Esophagus squamous epithelium (tissue), 5 donors: ENCODE measurements at places on chromosomes 13 and 19. TPM values are rescaled to one million over a fixed set of nuclear protein-coding genes. Genes with fewer than 3 reads are reported as not detected.

- H3K27ac ChIP-seq: no peak overlapping the region
- no peaks in the 10 kb centered on the region for H3K27me3 ChIP-seq
- H3K4me3 ChIP-seq: no peak overlapping the region
- no peaks in the 10 kb centered on the region for H3K4me1 ChIP-seq
These were observed 141.2 kb downstream of the SPRY2 start for GRCh38 chr13:80199585-80200292.

DNA sequence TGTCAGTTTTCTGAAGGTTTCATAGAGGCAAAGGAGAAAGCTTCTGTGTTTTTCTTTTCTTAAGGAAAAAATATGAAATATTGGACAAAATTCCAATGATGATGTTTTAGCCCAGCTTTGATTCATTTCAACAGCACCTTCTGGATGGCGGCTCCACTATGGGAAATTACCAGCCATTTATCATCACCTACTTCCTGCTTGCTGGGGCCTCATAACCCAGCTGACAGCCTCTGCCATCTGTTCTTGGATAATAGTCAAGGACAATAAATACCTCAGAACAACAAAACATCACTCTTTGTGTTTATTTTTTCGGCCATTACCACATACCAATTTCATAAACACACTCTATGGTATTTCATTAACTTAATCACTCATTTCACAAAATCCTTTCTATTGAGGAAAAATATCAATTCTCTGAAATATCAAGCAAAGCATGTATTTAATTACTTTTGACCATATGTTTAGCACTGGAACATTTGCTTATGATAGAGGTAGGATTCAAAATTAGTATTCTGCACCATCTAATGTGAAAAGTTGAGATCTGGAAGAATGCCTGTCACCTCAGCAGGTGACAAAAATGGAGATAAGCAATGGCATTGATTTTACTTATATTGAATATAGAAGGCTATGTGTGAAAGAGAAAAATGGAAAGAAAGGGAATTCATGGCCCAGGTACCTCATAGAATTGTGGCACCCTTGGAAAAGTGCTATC, 629.7 kb downstream of the LIG4 start:
- no peaks in the 10 kb centered on the region for H3K27me3 ChIP-seq
- no peaks in the 10 kb centered on the region for H3K4me1 ChIP-seq
- no peak for DNase-seq
- no peaks in the 10 kb centered on the region for H3K36me3 ChIP-seq
- H3K4me3 ChIP-seq: no peak overlapping the region
- H3K27ac ChIP-seq: no peak overlapping the region

- peaks cover 5% of the 10 kb centered on the region for H3K4me1 ChIP-seq
- H3K4me3 ChIP-seq: no peak overlapping the region
- DNase-seq: no peak
- no peak overlapping the region for H3K27ac ChIP-seq
- H3K36me3 ChIP-seq: no peaks in the 10 kb centered on the region
These were observed 63.4 kb upstream of the LRCH1 start for GRCh38 chr13:46489586-46490023.

- DNase-seq: no peak
- H3K4me3 ChIP-seq: no peak within 1 kb of the TSS
- H3K27ac ChIP-seq: no peak within 1 kb of the TSS
- H3K27me3 ChIP-seq: peaks cover 11% of the 10 kb centered on the region
- no peaks in the 10 kb centered on the region for H3K36me3 ChIP-seq
These were observed at the start of gene PRR36 for GRCh38 chr19:7874076-7874896. Gene PRR36 (minus strand): TSS chr19:7874390. CDS start chr19:7873689, 701 bp downstream.

Gene PIK3R2
- 34.9 TPM for total RNA-seq

GRCh38 chr13:39590466-39591036, 12.4 kb downstream of the LHFPL6 start:
- DNase-seq: no peak
- H3K4me3 ChIP-seq: no peak overlapping the region
- H3K27me3 ChIP-seq: no peaks in the 10 kb centered on the region
- H3K4me1 ChIP-seq: no peaks in the 10 kb centered on the region
- no peaks in the 10 kb centered on the region for H3K36me3 ChIP-seq
- no peak overlapping the region for H3K27ac ChIP-seq

DNA sequence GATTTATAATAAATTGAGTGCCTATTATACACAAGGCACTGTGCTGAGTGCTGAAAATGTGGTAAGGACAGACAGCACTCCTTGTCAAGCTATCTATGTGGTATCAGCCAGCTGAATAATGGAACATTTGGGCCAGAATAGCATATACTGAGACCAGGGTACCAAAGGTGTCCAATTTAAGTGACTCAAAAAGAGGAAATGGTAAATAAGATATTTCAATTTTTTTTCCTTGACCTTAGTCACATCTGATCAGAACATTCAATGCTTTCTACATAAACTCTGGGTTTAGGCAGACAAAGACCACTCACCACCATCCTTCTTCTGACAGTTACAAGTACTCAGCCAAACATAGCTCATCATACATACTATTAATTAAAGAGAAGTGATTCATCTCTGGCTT, 43.2 kb downstream of the RCBTB2 start:
- H3K36me3 ChIP-seq: no peaks in the 10 kb centered on the region
- DNase-seq: no peak
- H3K4me3 ChIP-seq: no peak overlapping the region
- H3K27me3 ChIP-seq: no peaks in the 10 kb centered on the region
- H3K4me1 ChIP-seq: peaks cover 73% of the 10 kb centered on the region

GRCh38 chr19:5125376-5125775, 156.5 kb downstream of the KDM4B start:
- peaks cover 9% of the 10 kb centered on the region for H3K36me3 ChIP-seq
- no peaks in the 10 kb centered on the region for H3K4me1 ChIP-seq
- no peaks in the 10 kb centered on the region for H3K27me3 ChIP-seq
- no peak for DNase-seq
- no peak overlapping the region for H3K27ac ChIP-seq
